Smooth muscle cell of bladder (primary cell): ENCODE measurements at places on chromosomes 1 and 21. TPM values are rescaled to one million over a fixed set of nuclear protein-coding genes. Genes with fewer than 3 reads are reported as not detected.

SPRR2B gene
- not detected in 2 replicates for total RNA-seq

ADAMTS1 gene
- total RNA-seq, result 366 and 480 TPM in 2 replicates

NBPF20 gene
- total RNA-seq, result 1.6 and 2.0 TPM in 2 replicates

GJA5 gene
- 0.09 TPM in 1 of 2 replicates, not detected in the other for total RNA-seq

FCGR2B gene
- total RNA-seq, result not detected in 2 replicates

GPR89B gene
- total RNA-seq, result 14.8 and 15.2 TPM in 2 replicates

SHISA4 gene
- 16.1 and 20.3 TPM in 2 replicates for total RNA-seq

IL20 gene
- total RNA-seq, result 0.14 TPM in 1 of 2 replicates, not detected in the other

FNDC10 gene
- total RNA-seq, result 0.43 and 0.92 TPM in 2 replicates

TEX38 gene
- not detected in 2 replicates for total RNA-seq

RASAL2 gene
- 12.1 and 16.0 TPM in 2 replicates for total RNA-seq

SPRR1B gene
- total RNA-seq, result not detected in 2 replicates

USP33 gene
- total RNA-seq, result 82.8 and 83.7 TPM in 2 replicates

KCNA2 gene
- under 0.01 TPM in 1 of 2 replicates, not detected in the other for total RNA-seq

CTSE gene
- not detected in 2 replicates for total RNA-seq

RHBDL2 gene
- 0.37 and 0.71 TPM in 2 replicates for total RNA-seq

MAP3K21 gene
- 0.46 and 0.57 TPM in 2 replicates for total RNA-seq

BTBD8 gene
- total RNA-seq, result 5.4 and 6.8 TPM in 2 replicates

ILDR2 gene
- total RNA-seq, result under 0.01 TPM in 2 replicates

LHX8 gene
- 1.00 TPM in 1 of 2 replicates, not detected in the other for total RNA-seq

TGFB2 gene
- 9.0 and 15.6 TPM in 2 replicates for total RNA-seq

PPIH gene
- 19.8 and 20.1 TPM in 2 replicates for total RNA-seq
